Fibroblast of skin of scalp (primary cell): ENCODE measurements at places on chromosomes 1 and 21.

- DNase-seq, result no peak
Measured at GRCh38 chr1:164801246-164801731, 242.3 kb downstream of the PBX1 start.

DNA sequence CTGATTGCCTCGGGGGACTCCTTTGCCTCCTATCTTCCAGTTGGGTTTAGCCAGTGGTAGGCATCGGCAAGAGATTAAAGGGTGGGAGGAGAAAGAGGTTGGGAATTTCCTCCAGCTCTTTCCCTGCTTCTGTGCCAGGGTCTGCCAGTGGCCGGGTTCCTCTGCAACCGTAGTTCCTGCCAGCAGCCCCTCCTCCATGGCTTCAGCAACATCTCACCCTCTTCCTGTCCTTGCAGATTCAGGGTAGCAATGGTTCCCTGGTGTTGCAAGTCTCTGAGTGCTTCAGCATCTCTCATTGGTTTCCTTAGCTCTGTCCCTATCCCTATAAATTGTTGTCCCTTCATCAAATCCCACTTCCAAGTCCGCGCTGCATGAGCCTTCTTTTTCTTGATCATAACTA lies 223.1 kb upstream of the JUN start:
- no peak for DNase-seq

GRCh38 chr1:220748089-220748934 lies at the start of gene MTARC2:
Gene MTARC2, plus strand, starts transcription at chr1:220748322. Its CDS starts 210 bp downstream, at chr1:220748532.
- DNase-seq, result peak; percentile 67

GRCh38 chr1:234538062-234538731 lies 59.2 kb upstream of the TARBP1 start:
- DNase-seq, result no peak

DNA sequence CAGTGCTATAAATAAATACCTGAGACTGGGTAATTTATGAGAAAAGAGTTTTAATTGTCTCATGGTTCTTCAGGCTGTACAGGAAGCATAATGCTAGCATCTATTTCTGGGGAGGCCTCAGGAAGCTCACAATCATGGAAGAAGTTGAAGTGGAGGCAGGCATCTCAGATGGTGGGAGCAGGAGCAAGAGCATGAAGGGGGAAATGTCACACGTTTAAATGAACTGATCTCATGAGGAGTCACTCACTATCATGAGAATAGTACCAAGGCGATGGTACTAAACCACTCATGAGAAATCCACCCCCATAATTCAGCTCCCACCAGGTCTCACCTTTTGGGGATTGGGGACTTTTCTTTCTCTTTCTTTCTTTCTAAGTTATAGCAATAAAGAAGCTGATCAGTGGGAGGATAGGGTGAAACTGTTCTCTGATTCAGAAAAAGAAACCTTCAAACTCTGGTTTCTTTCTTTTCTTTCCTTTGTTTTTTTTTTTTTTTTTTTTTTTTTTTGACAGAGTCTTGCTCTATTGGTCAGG lies 17.1 kb upstream of the SPAG17 start:
- no peak for DNase-seq

DNA sequence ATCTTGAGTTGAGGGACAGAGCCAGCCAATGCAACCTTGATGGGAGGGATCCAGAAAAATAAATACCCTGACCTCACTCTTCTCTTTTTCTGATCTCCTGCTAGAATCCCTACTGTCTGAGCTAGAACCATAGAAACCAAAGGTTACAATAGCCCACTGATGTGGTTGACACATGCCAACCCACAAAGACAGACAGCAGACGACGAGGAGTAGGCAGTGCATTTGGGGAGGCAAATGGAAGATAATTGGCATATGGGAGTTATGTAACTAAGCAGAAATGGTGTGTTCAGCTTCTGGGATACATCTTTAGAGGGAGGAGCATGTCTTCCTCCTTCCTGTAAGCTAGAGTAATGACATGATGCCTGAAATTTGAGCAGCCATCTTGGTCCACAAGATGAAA lies 171.7 kb upstream of the FGGY start:
- no peak for DNase-seq

DNA sequence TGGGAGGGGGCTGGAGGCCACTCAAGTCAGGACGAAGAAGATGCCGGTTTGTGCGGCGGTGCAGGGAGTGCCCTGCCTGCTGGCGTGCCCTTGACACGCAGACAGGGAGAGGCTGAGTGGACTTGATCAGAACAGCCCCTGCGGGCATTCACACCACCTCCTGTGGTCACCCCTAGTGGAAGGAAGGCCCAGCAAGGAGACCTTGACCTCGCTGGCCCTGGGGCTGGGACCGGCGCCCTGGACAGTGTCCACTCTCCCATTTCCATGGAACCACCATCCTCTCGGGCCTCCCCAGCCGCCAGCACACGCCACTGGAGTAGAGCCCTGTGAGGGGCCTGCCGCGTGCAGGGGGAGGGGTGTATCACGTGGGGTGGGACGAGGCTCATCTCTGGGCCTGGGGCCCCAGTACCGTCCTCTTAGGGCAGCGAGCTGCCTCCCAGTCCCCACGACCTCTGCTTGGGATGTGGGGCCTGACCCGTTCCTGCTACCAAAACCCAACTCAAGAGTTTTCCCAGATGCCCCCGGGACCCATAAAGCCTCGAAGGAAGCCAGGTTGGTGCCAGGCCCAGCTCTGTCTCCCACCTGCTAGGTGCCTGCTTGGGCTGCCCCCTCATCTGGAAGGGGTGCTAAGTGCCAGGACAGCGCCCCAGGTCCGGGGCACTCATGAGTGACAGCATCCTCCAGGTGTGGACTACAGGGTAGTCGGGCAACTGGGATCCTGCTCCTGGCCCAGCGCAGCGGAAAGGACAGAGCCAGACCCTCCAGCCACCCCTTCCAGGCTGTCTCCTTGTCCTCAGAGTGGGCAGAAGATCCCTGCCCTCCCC lies 62.8 kb downstream of the SLX9 start:
- no peak for DNase-seq

GRCh38 chr1:88117597-88117996 lies 566.5 kb upstream of the PKN2 start:
- DNase-seq, result no peak

DNA sequence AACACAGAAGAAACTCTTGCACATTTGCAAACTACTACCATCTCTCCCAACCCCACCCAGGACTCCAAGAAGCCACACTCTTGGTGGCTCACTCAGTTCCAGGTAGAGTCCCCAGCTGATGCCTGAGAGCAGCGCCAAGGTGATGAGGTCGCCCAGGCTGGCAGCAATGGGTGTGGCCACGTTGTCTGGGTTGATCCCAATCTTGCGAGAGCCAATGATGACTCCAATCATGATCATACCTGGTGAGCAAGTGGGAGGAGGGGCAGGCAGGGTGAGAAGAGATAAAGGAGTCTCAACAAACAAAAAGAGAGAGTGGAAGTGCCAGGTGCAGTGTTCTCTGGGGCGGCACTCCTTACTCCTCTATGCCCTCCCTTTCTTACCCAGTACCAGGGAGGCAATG lies 14.4 kb downstream of the SLC41A1 start:
- no peak for DNase-seq

DNA sequence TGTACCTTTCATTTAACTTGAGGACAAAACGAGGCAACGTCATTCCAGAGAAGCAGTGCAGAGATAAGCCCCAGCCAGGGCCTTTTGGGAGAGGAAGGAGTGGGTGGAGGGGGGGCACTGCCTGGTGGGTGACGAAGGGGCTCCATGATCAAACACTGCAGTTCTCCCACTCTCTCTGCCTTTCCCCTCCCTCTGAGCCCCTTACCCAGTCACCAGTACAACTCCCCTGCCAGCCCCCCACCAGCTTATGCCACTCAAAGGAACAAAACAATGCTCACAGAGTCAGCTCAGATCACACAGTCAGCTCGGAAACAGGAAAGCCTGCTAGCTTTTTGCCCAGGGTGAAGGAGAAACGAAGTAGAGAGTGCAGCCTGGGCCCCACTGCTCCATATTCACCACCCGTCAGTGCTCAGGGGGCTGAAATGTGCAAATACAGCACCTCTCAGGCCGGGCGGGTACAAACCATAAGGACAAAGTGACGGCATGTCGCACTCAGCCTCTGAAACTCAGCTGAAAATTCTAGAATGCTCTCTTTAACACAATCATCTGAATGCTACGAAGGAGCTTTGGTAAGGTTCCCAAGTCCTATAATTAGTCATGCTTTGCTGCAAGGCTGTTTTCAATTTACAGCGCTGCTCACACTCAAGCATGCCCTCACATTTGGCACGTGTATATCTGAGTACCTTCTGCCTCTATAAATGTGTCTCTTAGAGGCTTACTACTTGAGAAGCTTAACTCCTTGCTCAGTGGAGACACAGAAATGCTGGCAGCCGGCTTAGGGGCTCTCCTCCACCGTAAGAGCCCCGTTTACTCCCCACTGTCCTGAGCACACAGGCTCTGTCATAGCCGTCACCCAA lies 65.8 kb upstream of the RAB4A start:
- DNase-seq, result peak; percentile 84

DNA sequence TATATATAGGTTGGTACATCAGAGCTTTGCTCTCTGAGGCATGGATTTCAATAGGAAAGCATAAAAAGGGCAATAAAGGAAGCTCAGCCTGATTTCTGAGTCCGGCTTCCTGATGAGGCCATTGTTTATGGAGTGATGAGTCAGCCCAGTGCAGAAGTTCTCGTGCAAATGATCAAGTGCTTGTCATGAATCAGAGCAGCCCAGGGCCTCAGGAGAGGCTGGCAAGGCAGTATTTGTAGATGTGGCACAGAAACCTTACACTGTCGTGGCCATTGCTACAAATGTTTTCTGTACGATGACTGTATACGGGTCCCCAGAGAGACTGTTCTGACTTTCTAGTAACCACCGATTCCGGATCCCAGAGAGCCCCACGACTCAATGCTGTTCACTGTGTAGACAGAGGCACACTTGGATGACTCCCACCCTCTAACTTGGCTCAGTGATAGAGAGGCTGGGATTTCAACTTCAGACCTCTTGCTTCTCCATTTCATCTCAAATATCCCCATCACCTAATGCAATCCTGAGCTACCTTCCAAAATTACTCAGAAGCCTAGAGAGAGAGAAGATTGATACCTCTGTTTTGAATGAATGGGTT lies 26.8 kb downstream of the UMODL1 start:
- DNase-seq, result peak; percentile 98

- peak; percentile 12 for DNase-seq
Measured at GRCh38 chr1:201391651-201392511, 7.2 kb downstream of the LAD1 start.
